ENCODE measurements at places on chromosomes 6 and 20. TPM values are rescaled to one million over a fixed set of nuclear protein-coding genes. Genes with fewer than 3 reads are reported as not detected.

DNA sequence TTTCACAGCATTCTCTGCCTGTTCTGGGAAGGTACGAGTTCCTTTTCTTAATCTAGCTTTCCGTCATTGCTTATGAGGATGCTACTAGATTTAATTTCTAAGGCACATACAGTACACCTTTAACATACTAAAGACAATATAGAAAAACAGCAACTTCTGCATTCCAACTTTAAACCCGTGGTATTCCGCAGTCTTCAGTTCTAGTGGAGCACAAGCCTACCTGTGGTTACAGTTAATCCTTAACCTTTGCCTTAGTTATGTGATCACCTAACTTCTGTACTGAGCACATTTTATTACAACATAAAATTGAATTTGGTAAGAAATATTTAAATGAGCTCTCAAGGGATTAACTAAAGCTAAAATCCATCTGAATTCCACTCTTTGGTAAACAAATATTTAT lies 289.5 kb downstream of the BTBD9 start:
- no peak for DNase-seq

DNA sequence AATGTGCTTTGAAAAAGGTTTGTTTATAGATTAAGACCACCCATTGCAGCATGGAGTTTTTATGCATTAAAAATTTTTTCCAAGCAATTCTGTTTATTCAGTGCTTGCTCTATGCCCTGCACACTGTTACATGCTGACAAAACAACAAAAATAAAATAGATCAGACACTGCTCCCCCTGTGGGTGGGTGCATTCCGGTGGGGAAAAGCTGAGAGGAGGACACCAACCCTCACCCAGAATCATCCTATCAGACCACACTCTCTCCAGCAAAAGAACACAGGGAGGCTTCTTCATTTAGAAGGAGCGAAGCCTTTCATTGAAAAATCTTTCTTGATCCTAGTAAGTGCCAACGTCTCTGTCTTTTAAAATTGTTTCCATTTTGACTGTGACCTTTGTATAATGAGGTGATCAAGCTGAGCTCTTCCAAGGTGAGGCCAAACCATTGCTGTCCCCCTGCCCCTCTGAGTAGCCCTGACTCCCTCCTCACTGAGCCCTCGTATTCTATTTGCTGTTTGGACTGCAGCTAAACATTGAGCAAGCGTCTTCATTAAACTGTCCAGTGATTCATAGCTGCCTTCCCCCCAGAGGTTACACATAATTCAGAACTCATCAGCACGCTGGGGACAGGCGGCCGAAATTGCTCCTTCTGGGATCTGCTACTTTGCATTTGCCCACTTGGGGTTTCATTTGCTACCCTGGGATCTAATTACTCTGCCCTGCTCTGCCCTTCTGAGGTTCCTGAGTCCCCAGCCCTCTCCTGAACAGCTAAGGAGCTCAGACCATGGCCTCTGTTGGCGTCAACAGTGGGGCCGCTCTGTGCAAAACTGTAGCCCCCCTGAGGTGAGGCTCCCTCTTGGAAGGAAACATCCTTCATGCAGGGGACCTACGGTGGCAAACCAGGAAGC lies 102.4 kb downstream of the F13A1 start:
- DNase-seq = no peak

SEL1L2 gene
- not detected for total RNA-seq

DPM1 gene
- 115 TPM for total RNA-seq

- DNase-seq = no peak
Measured at GRCh38 chr20:56391037-56391436, 978 bp downstream of the AURKA start.

HLA-DRB5 gene
- not detected for total RNA-seq

GRCh38 chr20:26205350-26205749 lies 508.7 kb upstream of the ZNF337 start:
- DNase-seq = no peak

- no peak for DNase-seq
Measured at GRCh38 chr6:131811500-131811899, 3.7 kb downstream of the ENPP1 start.

GRCh38 chr6:85353012-85353411 lies 96.9 kb upstream of the NT5E start:
- DNase-seq = no peak

GINS1 gene
- total RNA-seq = 20.3 TPM
